ENCODE measurements at places on chromosomes 5 and 9.

GRCh38 chr5:67941614-67942401, 273.7 kb upstream of the PIK3R1 start:
- DNase-seq = no peak
- no peaks in the 10 kb centered on the region for H3K27me3 ChIP-seq
- no peak overlapping the region for H3K4me3 ChIP-seq
- H3K4me1 ChIP-seq = no peaks in the 10 kb centered on the region

DNA sequence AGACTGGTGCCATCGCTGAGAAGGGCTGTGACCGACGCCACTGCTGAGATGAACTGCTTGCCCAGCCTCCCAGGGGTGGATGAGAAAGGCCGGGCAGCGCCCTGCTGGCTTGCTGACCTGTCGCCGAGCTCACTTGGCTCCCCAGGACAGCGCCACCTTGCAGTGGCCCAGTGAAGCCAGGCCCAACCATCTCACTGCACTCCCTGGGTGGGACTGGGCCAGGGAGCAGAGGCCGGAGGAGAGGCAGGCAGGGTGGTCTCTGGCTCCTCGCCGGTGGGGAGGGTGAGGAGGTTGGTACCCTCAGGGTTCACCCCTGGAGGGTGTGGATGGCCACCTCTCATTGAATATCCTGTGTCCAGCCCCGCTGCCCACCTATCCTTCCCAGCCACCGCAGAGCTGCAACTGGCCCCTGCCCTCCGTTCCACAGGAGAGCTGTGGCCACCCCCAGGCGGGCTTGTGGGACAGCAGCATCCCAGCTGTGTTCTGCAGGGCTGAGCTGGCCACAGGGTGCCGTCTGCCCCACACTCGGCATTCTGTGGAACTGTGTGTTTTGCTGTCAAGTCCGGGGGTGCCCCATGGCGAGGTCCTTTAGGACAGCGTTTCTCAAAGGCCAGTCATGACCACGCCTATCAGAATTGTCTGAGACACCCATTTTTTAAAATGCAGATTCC, 41.0 kb upstream of the FCN2 start:
- no peaks in the 10 kb centered on the region for H3K36me3 ChIP-seq
- no peaks in the 10 kb centered on the region for H3K27me3 ChIP-seq
- H3K27ac ChIP-seq = no peak overlapping the region
- no peak overlapping the region for H3K4me3 ChIP-seq

GRCh38 chr5:147045290-147045689, 166.7 kb upstream of the PPP2R2B start:
- no peaks in the 10 kb centered on the region for H3K27me3 ChIP-seq
- H3K36me3 ChIP-seq = no peaks in the 10 kb centered on the region
- H3K27ac ChIP-seq = no peak overlapping the region
- no peak overlapping the region for H3K4me3 ChIP-seq
- no peak for DNase-seq

DNA sequence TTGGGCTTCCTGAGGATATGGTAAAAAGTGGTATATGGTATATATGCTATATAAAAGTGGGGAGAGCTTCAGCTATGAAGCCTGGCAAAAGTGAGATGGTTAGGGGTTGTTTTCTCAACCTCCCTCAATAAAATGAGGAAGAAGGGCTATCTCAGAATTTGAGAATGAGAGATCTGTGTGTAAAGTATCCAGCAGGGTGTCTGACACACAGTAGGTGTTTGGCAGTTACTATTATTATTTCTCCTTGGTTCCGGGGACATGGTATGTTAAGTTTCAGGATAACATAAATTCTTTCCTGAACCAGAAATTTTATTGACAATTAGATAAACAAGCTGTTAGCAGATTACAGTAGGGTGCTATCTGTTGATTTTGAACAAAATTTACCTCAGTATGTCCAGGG, 94.1 kb downstream of the DENND1A start:
- H3K4me1 ChIP-seq = no peaks in the 10 kb centered on the region
- no peaks in the 10 kb centered on the region for H3K27me3 ChIP-seq
- H3K36me3 ChIP-seq = no peaks in the 10 kb centered on the region
- DNase-seq = no peak

DNA sequence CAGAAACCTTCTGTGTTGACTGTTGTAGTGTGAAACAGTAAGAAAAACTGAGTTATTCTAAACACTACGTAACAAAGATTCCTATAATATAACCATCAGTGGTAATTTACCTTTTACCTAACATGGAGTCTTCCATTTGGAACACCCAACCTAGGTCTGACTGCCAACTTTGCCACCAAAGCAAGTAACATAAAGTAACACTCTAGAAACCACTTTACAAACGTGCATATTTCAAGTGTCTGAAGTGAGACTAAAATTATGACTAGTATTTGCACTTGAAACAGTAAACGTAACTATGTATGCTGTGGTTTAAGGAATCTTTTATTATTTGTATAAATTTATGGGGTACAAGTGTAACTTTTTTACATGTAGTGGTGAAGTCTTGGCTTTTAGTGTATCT, 95.6 kb downstream of the SERINC5 start:
- DNase-seq = no peak
- no peaks in the 10 kb centered on the region for H3K27me3 ChIP-seq
- no peak overlapping the region for H3K27ac ChIP-seq
- no peak overlapping the region for H3K4me3 ChIP-seq

DNA sequence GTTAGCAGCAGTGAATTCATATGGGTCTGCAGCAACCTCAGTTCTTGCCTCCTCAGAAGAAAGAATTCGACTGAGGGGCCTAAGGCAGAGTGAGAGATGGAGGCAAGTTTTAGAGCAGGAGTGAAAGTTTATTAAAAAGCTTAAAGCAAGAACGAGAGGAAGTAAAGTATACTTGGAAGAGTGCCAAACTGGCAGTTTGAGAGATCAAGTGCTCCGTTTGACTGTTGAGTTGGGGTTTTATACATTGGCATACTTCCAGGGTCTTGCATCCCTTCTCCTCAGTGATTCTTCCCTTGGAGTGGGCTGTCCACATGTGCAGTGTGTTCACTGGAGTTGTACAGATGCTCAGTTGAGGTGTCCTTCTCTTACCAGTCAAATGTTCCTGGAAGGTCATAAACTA, 203.6 kb downstream of the SPATA31D1 start:
- H3K4me3 ChIP-seq = no peak overlapping the region
- no peak overlapping the region for H3K27ac ChIP-seq
- H3K27me3 ChIP-seq = no peaks in the 10 kb centered on the region
- DNase-seq = no peak

DNA sequence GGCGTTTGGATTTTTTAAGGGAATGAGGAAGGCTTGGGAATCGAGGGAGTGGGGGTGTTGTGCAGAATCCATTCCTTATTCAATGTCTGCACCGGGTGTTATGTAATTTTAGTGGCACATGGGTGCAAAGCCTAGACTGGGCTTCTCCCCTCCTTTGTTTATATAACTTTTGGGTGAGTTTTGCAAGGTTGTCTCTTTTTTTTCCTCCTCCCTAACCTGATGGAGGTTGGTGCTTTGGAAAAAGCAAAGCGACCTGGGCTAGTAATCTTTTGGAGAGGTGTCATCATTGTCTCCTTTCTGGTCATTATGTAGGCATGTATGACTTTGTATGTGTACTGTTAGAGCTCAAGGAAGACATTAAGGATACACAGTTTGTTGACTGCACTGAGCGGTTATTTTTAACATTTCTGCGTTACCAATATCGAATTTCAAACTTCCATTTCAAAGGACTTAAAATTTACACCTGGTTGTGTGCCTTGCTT, 3.1 kb downstream of the SMARCA2 start:
- peak overlapping the region; percentile 88 for H3K27ac ChIP-seq
- peak overlapping the region; percentile 92 for H3K4me3 ChIP-seq
- H3K4me1 ChIP-seq = peaks cover 39% of the 10 kb centered on the region
- no peaks in the 10 kb centered on the region for H3K36me3 ChIP-seq
- H3K27me3 ChIP-seq = no peaks in the 10 kb centered on the region

DNA sequence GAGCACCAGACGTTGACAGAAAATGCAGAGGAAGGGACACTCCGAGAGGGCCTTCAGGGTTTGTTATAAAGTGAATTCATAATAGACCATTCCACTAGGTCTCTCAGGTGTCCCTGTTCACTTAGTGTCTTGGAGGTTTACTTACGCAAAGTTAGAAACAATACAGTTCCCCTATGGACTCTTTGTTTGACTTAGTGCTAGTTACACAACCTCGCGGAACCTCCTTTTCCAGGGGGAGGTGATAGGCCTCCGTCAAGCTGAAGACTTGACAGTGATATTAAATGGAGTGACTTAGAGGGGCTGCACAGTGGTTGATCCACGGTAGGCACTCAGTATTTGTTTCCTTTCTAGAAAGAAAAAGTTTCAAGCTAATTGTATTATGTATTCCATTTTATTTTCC, 1.3 kb downstream of the CCT5 start:
- peaks cover 22% of the 10 kb centered on the region for H3K36me3 ChIP-seq
- H3K27ac ChIP-seq = no peak overlapping the region
- H3K27me3 ChIP-seq = no peaks in the 10 kb centered on the region
- H3K4me3 ChIP-seq = peak overlapping the region; percentile 97
- DNase-seq = no peak

DNA sequence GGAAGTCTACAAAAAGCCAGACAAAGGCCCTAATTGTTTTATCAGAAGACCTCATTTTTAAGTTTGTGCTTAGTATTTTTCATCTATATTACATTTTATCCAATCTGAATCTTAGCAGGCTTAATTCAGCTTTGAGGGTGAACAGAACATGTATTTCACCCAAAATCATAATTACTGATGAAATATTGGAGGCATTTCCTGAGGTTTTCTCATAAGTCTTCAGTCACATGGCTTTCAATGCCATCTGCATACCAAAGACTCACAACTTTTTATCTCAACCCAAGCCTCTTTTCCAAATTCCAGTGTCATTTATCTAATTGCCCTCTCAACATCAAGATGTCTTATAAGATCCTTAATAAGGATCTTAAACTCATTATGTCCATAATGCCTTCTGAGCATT, 150.8 kb downstream of the TTC39B start:
- H3K27me3 ChIP-seq = no peaks in the 10 kb centered on the region
- no peaks in the 10 kb centered on the region for H3K4me1 ChIP-seq
- no peak overlapping the region for H3K4me3 ChIP-seq
- DNase-seq = no peak
- H3K36me3 ChIP-seq = no peaks in the 10 kb centered on the region

Data from effector memory CD4-positive, alpha-beta T cell (primary cell).